ENCODE measurements at places on chromosomes 6 and 20.

GRCh38 chr20:34452281-34452982 lies 63.8 kb upstream of the DYNLRB1 start:
- DNase-seq = no peak

GRCh38 chr20:60962367-60963045 lies 289.6 kb upstream of the CDH4 start:
- DNase-seq = no peak

GRCh38 chr6:44102527-44102926 lies 24.7 kb downstream of the MRPL14 start:
- DNase-seq = no peak

GRCh38 chr20:57329608-57330221 lies at the start of gene SPO11:
Gene SPO11, plus strand, starts transcription at chr20:57329803. Its CDS starts 65 bp downstream, at chr20:57329868.
- DNase-seq = no peak

GRCh38 chr6:155066921-155067680 lies 72.0 kb downstream of the TIAM2 start:
- DNase-seq = no peak

DNA sequence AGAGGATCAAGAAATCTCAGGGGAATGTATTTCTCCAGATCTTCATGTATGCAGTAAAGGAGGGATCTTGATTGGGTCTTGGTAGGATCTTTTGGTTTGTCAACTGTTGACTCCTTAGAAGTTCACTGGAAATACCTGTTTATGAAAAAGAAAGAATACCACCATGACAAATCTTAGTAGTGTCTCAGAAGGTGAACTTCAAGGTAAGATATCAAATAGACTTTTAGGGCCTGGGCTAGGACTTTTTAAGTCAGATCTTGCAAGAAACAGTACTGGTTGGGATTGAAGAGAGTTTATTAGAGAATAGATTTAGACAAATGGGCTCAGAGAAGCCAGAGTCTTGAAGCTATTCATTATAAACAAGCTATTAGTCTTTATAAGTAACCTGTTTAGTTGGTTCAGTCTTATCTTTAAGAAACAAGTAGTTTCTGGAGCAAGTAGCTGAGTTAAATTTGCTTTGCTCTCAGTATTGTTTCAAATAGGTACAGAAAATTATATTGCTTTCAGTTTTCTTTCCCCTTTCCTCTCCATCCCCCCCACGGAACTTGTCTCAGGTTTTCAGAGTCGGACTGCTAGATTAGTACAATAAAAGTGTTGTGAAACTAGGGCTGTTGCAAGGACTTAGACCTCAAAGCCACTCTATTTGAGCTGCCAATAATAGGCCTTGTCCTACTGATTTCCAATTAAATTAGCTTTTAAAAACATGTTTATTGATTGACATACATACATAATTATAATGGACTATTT lies 529.1 kb upstream of the CITED2 start:
- DNase-seq = peak; percentile 43

- DNase-seq = no peak
Measured at GRCh38 chr6:12066297-12066696, 54.2 kb downstream of the HIVEP1 start.

- DNase-seq = no peak
Measured at GRCh38 chr6:38789256-38789655, 74.1 kb downstream of the DNAH8 start.

DNA sequence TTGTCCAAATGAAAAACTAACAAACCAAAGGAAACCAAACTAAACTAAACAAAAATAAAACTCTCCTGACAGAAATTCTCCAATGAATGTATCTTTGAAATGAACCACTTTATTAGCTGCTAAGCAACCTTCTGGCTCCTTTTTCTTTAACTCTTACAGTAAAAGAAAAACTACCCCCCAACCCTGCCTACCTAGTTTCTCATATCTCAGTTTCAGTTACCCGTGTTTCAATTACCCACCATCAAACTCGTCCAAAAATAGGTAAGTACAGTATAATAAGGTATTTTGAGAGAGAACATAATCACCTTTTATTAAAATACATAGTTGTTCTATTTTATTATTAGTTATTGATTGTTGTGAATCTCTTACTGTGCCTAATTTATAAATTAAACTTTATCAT lies 177.4 kb upstream of the THEMIS start:
- no peak for DNase-seq

DNA sequence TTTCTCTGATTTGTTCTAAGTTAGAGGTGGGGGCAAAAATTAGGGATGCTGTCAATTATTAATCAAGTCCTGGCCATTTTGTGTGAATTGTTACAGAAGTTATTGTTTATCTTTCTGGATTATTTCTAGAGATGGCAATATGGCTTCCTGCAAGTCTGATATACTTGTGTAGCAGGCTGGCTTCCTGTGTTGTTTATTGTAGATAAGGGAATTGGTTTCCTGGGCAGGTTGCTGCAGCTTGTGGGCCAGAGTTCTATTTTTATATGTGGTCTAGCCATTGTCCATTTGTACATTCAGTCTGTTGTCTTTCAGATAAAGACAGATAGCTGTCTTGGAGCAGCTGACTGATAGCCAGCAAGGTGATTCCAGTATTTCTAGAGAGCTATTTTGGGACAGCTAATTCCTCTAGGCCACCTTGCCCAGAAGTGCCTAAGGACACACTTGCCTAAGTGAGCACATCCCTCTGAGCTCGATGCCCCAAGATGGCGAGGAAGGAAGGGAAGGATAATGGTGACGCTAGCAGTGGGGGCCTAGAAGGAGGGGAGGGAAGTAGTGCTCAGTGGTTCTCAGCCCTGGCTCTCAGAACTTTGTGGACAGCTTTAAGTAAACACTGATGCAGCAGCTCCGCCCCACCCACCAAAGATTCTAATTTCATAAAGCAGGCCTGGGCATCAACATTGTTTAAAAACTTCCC lies 25.5 kb downstream of the DDO start:
- DNase-seq = no peak

GRCh38 chr6:85551264-85551663 lies 42.4 kb downstream of the SNX14 start:
- no peak for DNase-seq

GRCh38 chr6:34331371-34332050 lies 61.0 kb downstream of the NUDT3 start:
- DNase-seq = no peak

DNA sequence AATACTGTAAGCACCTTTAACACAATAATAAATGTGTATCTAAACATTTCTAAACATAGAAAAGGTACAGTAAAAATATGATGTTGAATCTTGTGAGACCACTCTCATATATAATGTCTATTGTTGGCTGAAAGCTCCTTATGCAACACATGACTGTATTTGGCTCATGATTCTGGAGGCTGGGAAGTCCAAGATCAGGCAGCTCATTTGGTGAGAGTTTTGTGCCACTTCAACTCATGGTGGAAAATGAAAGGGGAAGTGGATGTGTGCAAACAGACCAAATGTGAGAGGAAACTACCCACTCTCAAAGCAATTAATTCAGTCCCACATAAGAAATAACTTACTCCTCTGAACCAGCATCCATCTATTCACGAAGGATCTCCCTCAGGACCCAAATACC lies 257.7 kb upstream of the OPRM1 start:
- DNase-seq = no peak

DNA sequence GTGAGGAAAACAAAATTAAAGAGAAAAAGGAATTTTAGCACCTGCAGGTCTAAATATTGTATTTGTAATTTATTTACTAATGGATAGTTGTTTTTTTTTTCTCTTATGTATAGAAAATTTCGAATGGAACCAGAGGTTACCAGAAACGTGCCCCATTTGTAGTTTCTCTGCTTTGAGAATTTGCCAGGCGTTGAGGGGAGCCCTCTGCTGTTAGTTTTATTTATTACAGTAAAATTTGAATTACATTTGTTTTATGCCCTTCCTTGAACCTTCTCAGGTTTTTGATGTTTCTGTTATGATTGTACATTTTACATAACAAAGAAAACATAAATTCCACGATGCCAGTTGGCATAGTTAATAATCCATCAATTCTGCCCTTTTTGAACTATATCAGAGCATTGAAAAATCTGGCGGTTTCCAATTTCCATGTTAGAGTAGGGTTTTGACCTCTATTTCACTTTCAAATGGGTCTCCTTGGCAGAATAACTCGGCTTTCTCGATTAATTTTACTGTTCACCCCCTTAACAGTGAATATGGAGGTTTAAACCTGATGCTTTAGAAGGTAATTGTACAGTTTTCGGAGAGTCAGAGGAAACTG lies 35.1 kb upstream of the RFPL4B start:
- no peak for DNase-seq

DNA sequence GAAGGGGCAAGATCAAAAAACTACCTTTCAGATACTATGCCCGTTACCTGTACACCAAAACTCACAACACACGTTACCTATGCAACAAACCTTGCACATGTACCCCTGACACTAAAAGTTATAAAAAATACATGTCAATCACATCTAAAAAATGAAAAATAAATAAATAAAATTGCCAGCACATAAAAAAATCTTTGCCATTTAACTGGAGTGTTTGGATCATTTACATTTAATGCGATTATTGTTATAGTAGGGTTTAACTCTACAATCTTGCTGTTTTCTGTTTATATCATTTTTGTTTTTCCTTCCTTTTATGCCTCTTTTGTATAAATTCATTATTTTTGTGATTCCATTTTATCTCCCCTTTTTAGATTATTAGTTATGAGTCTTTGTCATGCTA lies 106.3 kb downstream of the RFX6 start:
- DNase-seq = no peak

DNA sequence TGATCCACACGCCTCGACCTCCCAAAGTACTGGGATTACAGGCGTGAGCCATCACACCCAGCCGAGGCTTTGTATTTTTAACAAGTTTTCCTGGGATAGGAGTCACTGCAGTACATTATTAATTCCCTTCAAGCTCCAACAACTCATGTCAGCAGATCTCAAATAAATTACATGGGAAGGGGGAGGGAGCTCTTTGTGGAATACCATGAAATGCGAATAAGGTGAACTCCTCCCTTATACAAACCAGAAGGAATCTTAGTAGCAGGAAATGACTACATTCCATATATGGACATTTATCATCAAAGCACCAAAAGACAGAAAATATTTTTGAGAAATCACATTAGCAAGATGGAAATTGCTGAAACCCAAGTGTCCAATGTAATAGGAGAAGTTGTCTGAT lies 2.9 kb downstream of the GSS start:
- DNase-seq = no peak

GRCh38 chr6:137927777-137928218 lies 60.7 kb downstream of the TNFAIP3 start:
- DNase-seq = peak; percentile 60

- no peak for DNase-seq
Measured at GRCh38 chr20:22490287-22491193, 93.8 kb downstream of the FOXA2 start.

DNA sequence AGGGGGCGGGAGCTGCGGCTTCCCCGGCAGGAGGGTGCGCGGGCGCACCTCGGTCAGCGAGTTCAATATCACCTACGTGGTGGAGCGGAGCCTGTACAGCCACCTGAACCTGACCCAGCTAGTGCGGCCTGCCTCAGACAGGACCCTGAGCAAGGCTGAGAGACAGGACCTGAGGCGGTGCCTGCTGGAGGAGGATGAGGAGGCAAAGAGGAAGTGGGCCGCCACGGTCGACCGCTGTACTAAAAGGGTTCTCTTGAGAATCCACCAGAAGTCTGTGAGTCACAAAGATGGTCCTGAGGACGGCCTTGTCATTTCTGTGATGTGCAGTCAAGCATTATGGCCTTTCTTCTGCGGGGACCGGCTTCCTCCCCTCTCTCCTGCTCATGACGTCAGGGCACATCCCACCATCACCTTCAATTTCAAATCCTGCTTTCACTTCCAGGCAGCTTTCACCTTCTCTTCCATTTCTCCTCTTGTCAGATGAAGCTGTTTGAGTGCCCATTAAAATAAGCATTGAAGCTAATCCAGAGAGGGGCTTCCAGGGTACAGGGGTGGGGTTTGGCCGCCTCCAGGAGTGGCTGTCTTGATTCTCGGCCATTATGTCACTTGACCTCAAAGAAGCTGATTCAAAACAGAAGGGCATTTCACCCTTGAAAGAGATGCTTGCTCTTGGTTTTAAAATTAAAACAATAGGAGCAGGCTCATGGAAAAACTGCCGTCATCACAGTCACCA lies 177.6 kb downstream of the SASH1 start:
- DNase-seq = peak; percentile 59

- no peak for DNase-seq
Measured at GRCh38 chr6:92588148-92588547, 831.2 kb downstream of the EPHA7 start.

DNA sequence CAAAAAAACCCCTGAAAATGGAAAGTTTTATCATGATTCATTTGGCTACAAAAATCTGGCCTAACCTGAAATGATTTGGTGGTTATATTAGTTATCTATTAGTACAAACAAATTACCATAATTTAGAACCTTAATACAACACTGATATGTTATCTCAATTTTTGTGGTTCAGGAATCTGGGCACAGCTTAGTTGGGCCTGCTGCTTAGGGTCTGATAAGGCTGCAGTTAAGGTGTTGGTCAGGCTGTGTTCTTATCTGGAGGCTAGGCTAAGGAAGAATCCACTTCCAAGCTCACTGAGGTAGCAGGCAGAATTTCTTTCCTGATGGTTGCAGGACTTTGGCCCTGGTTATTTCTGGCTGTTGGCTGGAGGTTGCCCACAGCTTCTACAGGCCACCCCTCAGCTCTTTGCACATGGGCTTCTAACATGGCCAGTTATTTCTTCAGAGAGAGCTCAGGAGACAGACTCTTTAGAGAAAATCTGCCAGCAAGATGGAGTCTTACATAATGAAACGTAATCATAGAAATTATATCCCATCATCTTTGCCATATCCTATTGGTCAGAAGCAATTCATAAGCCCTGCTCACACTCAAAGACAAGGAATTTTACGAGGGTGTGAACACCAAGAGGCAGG lies 11.4 kb downstream of the TRIM38 start:
- DNase-seq = no peak

DNA sequence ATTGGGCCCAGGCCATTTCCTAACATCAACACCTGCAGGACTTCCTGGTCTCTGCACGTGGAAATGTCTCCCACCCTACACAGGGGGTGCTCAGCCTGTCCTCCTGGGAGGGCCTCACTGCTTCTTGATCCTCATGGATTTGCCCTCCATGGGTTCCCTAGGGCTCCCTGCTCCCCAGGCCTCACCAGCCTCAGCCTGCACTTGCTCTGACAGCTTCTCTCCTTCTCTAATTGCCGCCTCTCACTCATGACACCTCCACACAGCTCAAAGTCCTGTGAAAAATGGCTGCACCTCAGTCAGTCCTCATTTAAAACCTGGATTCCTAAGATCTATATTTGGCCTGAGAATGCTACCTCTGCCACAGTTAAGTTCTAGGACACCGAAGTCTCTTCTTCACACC lies 130.6 kb downstream of the PXDC1 start:
- DNase-seq = no peak

DNA sequence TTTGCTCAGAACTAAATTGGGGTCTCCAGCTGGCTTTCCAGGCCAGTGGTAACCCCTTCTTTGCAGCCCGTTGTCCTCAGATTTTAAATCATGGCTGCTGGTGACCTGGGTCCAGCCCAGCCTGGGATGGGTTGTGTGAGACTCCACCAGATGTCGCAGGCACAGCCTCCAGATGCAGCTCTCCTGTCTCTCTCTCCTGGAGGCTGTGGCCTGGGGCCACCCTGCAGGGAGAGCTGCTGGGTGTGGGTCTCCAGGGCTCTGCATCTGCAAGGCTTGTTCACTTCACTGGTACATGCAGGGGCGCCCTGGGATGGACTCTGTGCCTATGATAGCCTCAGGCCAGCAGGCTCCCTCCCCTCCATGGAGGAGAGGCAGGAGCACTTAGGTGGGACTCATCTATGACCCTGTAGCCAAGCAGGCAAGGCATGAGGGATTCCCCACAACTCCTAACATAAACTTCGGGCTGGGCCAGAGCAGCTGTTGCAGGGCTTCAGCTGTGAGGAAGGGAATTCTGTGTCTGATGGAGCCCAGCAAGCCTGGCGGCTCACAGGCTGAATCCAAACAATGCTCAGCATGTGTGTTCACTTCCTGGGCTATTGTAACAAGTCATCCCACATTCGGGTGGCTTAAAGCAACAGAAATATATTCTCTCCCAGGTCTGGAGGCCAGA lies 94.7 kb upstream of the NXT1 start:
- no peak for DNase-seq
